H4 (cell line): ENCODE measurements at places on chromosomes 4 and X. TPM values are rescaled to one million over a fixed set of nuclear protein-coding genes. Genes with fewer than 3 reads are reported as not detected.

NOX1 gene
- total RNA-seq: not detected in 2 replicates

GRCh38 chr4:6493658-6494304 is 21.4 kb upstream of the PPP2R2C start:
- no peak for DNase-seq

- no peak for DNase-seq
These were observed 28.1 kb downstream of the DGKK start for GRCh38 chrX:50442426-50443116.

NUP62CL gene
- 0.48 TPM in 1 of 2 replicates, not detected in the other for total RNA-seq

GRCh38 chr4:40200875-40201801 is 4.3 kb downstream of the RHOH start:
- peak; percentile 84 for DNase-seq

PLAC8 gene
- total RNA-seq: 17.0 and 18.2 TPM in 2 replicates

EPGN gene
- 1.4 and 1.7 TPM in 2 replicates for total RNA-seq

- no peak for DNase-seq
These were observed 19.5 kb downstream of the ZNF518B start for GRCh38 chr4:10437735-10438134.

- no peak for DNase-seq
These were observed 143.7 kb upstream of the ANK2 start for GRCh38 chr4:112905728-112906127.

DNA sequence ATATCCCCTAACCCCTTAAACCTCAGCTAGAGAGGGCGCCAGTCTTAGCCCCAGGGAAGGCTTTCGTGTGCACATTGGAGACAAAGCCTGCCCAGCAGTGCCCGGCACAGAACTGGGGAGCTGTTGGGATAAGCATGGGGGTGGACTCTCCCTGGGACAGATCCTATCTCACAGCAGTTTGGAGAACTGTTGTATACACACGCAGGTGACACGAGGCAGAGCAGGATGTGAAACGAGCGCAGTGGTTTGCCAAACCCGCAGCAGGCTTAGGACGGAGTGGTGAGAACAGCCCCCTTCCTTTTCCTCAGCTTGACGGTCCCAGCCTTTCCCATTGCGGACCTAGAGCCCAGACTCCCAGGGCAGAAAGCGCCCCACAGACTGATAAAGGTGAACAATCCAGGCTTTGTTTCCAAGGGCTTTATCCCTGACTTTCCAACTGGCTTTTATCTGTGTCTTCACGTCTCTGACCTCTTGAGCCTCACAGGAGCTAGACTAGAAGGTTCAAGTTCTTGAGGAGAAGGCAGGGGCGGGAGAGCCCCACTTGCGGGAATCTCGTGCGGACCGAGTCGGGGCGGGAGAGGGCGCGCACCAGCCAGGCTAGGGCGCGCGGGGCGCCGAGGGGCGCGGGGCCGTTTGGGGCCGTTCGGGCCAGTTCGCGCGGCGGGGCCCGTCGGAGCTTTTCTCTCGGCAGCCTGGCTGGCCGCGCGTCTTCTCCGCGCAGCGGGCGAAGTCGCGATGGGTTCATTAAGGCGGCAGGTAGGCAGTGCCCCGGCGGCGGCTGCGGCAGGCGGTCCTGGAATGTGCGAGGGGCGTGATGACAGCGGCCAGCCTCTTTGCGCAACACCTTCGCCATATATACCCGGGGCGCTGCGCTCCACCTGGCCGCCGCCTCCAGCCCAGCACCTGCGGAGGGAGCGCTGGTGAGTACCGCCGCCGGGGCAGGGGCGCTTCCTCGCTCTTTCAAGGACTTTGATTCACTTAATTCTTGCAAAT is at the start of gene SLC34A2:
TSS of gene SLC34A2 (plus strand) at position 881 of the 993 bp plus-strand sequence. CDS start 6,650 bp downstream, outside the sequence.
- DNase-seq: no peak

GRCh38 chr4:80423553-80424224 is 88.2 kb downstream of the CFAP299 start:
- DNase-seq: no peak

GRCh38 chr4:92382128-92382527 is 78.4 kb downstream of the GRID2 start:
- DNase-seq: no peak

PCDH19 gene
- total RNA-seq: 0.48 and 0.64 TPM in 2 replicates

GRCh38 chr4:55879224-55879623 is 25.8 kb downstream of the EXOC1 start:
- DNase-seq: no peak

- peak; percentile 2 for DNase-seq
These were observed 72.2 kb upstream of the MXD4 start for GRCh38 chr4:2333916-2334644.

GRCh38 chr4:140858897-140859296 is 102.7 kb upstream of the TBC1D9 start:
- peak; percentile 92 for DNase-seq

GRCh38 chrX:11756354-11757318 is 1.4 kb upstream of the MSL3 start:
- no peak for DNase-seq

DNA sequence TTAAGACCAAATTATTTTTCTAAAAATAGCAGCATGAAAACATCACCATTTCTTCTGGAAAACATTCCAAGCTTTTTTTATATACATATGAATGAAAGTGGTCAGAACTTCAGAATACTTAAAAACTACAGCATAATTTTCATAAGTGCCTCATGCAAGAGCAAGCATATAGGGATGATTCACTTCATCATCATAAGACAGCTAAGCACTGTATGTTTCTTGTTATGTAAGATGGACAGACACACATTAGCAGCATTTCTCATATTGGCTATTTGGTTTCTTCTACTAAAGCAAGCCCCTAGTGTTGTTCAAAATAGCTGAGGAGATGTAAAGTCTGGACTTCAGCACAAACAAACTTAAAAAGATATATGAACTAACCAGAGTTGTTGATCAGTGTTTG is 213.1 kb upstream of the NOCT start:
- DNase-seq: no peak

DNA sequence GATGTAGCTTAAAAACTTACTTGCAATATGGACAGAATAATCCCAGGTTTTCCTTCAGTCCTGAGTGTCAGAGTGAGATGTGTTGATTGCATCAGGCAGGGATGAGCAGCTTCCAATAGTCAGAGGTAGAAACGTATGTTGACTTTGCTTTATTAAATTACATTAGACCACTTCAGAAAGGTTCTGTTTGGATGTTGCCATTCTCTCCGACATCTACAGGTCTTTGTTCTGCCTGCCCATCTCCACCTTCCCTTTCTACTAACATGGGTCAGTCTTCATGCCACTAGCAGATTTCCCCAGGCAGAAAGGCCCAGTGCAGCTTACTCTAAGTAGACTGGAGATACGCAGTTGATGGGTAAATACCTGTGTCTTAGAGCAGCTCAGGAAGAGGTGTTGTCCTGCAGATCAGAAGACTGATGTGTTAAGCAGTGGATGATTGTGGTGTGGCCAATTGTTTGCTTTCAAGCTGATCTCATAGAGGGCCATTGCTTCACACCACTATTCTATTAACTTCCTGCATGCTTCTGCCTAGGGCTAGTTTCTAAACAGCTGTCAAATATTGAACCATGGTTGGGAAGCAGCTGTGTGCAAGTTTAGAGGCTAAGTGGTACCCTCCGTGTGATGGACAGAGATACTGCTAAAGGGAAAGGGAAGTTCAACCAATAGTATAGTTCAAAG is 1.8 kb downstream of the FRMPD4 start:
- no peak for DNase-seq

- no peak for DNase-seq
These were observed 260.1 kb downstream of the BCOR start for GRCh38 chrX:39837688-39838087.

- no peak for DNase-seq
These were observed 135.4 kb upstream of the ATOH1 start for GRCh38 chr4:93693141-93693540.

DNA sequence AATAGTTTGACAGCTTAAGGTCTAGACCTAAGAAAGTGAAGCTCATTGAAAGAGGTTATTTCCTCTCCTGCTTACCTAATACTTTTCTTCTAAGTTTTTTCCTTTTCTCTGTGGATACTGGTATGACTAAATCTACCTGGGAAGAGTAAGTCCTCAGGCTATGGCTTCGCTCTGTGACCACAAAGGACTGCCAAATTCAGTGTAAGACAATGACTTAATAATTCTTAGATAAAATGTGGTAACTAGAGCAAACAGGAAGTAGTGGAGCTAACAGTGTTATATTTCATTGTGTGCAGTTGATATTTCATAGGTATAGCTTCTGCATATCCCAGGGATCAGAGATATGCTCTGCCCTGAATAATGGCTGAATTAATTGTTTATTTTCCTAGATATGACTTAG is 418.9 kb downstream of the CCSER1 start:
- peak; percentile 50 for DNase-seq

- peak; percentile 28 for DNase-seq
These were observed 113.4 kb downstream of the SCLT1 start for GRCh38 chr4:128979934-128980333.

GRCh38 chr4:15811703-15812337 is 33.7 kb downstream of the CD38 start:
- DNase-seq: peak; percentile 18

USP17L20 gene
- total RNA-seq: not detected in 2 replicates

DNA sequence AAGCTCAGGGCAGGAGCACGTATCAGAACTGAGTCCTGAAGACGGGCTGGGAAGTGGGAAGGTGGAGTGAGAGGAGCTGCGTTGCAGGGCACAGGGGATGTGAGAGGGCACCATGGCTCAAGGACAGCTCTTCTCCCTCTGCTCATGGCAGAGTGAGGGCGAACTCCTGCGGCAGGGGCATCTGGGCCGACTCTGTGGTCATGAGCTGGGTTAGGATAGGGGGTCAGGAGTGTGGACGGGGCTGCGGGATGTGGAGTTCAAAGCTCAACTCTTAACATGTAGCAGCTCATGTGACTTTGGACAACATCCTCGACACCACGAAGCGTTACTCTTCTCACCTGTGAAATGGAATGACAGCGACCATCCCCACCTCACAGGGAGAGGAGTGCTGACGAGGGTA is 19.4 kb upstream of the SORCS2 start:
- DNase-seq: no peak

EGFL6 gene
- not detected in 2 replicates for total RNA-seq

DNA sequence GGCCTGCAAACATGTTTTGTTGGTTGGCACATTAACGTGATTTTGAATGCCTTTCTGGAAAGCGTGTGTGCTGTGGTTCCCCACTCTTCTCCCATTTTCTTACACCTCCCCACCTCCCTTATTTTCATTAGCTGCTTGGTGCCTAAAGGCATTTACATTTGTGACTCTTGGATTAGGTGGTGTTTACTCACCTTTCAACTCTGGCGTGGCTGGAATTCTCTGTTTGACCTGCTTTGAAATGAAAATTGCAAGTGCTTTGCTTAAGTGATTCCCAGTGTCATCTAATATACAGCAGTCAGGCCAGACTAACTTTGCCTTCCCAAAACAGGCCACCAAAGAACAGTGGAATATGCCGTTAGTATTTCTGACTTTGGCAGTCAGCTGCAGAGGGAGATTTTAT is 80.5 kb downstream of the NHSL2 start:
- no peak for DNase-seq

GRCh38 chr4:175290401-175290800 is 372.2 kb downstream of the ADAM29 start:
- no peak for DNase-seq

CPZ gene
- total RNA-seq: 1.2 and 1.6 TPM in 2 replicates

TAF7L gene
- not detected in 2 replicates for total RNA-seq

CCDC160 gene
- 0.15 and 0.27 TPM in 2 replicates for total RNA-seq

DNA sequence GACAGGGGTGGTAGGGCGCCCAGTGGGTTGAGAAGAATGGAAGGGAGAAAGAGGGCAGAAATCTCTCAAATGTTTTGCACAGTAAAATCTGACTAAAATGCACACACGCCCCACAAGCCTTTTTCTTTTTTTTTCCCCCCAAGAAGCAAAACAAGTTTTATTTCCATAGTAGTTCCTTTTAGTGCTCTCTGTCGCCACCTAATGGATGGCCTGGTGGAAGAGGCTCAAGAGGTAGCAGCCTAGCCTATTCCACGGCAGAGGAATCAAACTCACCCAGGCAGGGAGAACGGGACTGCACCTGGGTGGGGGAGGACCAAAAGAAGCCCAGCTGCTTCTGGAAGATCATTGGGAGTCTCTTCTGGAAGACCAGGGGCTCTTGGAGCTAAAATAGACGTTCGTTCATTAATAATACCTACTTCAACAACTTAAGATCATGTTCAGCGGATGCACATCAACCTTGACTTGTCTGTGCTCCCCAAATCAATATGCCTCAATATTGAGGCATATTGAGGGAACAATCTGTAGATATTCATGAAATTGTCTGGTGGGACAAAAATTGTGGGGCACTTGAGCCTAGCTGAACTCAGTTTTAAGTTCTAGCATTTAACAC is 31.6 kb upstream of the IRAK1 start:
- DNase-seq: peak; percentile 40

GRCh38 chr4:145951931-145952330 is 13.3 kb upstream of the ZNF827 start:
- DNase-seq: no peak
